ENCODE measurements at places on chromosomes 2 and 18.

DNA sequence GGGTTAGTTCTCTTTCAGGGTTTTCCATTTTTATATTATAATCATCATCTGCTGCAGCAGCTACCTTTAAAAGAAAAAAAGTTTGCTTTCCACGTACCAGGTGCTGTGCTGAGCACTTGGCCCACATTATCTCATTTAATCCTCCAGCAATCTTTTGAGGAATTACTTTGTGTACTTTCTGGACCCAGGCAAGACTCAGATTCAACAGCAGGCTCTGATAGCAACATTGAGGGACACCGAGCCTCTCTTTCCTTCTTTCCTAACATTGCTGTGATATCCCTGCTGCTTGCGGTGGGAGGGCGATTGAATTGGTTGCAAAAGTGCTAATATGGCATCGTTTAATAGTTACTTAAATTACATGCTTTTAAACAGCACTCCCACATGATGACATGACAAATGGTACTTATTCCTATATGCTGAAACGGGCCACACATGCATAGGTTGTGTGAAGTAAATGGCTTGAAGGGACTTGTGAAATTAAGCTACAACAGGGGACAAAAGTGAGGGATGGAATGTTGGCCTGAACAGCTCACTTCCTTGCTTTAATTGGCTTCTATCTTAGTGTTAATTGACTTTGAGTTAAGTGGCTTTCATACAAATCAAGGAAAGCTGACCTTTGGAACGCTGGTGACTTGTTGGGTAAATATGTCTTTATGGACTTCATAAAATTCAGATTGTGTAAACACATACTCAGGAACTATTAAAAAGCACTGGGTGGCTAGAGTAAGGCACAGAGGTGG lies 21.2 kb downstream of the SPRED2 start:
- no peak for DNase-seq

DNA sequence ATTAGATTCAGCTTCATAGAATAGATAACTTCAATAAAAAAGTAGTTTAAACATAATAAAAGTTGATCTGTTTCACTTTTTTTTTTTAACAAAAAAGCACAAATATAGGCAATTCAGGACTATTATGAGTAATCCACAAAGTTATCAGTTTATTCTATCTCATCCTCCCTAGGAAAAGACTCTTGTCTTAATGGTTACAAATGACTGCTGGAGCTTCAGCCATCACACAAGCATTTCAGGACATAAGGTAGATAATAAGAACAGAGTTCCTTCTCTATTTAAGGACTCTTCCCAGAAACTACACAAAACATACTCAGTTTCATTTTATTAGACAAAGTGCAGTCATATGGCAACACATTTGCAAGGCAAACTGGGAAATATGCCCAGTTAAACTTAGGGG lies 357.6 kb upstream of the SETBP1 start:
- DNase-seq = no peak

DNA sequence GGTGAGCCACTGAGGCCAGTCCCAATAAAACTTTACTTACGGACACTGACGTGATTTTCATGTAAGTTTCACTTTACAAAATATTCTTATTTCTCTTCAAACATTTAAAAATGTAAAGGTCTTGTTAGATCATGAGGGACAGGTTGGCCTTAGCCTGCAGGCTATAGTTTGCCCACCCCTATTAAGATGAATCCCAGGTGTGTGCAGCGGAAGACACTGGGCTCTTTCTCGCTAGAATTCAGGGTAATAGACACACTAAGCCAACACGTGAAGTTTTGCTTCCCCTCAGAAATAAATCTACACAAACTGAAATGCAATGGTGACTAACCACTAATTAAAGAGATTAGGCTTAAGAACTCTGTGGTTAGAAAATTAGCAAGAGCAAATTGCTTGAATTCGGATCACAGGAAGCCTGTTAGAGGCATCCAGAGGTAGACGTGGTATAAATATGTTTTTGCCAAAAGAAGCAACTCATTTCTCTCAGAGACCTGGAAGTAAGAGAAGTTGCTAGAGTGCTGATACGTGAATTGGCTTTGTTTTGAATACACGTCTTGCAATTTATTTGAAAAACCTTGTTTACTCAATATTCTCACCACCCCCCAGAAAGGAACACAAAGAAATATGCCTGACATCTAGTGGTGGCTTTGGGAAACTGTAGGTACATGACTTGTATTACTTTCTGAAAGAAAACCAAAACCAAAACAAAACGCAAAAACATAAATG lies 151.6 kb downstream of the DTNB start:
- DNase-seq = peak; percentile 38

DNA sequence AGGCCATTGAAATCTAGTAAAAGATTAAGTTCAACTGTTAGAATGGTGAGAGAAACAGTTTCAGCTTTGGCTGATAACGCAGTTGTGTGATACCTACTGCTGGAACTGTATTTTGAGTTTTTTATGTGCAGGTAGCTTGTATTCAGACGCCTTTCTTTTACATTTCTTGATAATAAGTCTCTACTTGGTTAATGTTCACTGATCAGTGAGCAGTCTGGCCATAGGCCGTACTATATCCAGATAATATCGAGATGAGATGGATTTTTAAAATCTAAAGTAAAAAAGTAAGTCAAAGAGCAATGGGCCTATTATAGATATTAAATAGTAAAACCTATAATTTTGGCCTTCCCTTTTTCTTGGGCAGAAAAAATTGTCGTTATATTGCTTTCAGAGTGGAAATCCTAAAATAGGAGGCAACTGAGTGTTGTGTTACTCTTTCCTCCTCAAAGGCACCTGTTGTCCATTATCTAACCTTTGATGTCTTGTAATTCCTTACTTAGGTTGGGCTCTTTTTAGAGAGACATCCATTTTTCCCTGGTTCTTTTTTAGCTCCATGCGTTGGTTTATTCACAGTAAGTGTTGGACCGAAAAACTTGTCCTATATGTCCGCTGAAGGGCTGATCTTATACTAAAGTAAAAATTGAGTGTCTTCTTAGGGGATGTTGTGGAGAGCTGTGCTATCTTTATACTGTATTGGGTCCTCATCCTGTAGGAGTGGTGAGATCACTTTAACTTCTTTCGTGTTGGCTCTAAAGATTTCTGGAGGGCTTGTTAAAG lies 1.7 kb downstream of the EML4 start:
- no peak for DNase-seq

DNA sequence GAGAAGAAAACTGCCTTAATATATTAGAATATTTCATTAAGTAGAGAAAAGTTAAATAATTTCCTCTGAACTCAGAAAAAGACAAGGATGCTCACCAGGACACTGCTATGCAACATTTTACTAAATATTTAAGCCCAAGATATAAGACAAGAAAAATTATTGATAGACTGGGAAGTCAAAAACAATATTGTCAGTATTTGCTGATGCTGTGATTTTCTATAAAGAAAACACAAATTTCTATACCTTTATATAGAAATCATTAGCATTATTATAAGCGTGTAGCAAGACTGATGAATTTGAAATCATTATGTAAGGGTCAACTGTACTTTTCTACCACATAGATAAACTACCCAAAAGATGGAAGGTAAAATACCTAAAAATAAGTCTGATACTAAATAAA lies 451.0 kb downstream of the RNF144A start:
- no peak for DNase-seq

DNA sequence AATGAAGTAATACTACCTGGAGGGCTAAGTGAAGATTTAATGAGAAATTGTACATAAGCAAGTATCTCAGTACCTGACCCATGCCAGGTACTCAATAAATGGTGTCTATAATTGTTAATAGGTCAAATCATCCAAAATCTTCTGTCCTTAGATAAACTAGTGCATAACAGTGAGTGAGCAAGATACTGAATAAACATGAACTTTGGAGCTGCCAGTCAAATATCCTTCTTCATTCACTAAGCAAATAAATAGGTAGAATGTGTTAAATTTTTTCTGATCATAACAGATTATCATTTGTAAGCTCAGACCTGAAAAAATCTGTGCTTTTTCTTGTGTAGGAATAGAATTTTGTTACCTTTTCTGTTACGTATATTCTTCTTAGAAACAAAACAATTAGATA lies 39.6 kb downstream of the RAB3GAP1 start:
- DNase-seq = no peak

- DNase-seq = no peak
Measured at GRCh38 chr2:234708091-234708683, 211.3 kb upstream of the ARL4C start.

GRCh38 chr2:14951569-14952285 lies 319.2 kb downstream of the LRATD1 start:
- DNase-seq = no peak

DNA sequence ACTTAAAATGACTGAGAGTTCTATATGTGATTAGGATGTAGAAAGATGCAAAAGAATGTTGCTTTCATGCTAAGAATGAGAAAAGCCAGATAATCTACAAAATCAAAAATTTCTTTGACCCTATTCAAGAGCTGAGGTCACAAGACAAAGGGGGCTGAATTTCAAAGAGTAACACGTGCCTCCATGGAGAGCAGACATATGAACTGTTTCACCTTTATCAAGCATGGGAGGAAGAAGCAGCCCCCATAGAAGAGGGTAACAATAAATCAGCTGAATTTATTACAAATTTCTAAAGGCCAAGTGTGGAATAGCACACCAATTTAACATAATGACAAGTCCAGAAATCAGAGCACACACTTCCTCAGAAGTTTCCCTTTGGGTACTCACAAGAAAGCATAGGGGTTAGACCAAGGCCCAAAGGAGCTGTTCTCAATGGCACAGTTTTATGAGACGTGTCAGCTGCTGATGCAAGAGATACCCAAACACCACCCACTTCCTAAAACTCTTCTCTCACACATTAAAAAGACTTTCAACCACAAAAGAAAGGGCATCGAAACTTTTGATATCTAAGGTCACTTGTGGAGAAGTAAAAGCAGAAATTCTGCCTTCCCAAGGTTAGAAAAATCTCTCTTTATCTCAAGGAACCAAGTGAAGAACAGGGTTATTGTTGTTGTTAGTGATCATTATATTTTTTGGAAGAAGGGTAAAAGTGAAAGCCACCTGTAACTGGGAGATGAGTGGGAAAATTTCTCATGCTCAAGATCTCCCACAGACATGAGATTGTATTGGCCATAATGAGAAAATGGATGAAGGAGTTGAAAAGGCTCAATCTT lies 950.1 kb downstream of the TRIB2 start:
- DNase-seq = no peak

DNA sequence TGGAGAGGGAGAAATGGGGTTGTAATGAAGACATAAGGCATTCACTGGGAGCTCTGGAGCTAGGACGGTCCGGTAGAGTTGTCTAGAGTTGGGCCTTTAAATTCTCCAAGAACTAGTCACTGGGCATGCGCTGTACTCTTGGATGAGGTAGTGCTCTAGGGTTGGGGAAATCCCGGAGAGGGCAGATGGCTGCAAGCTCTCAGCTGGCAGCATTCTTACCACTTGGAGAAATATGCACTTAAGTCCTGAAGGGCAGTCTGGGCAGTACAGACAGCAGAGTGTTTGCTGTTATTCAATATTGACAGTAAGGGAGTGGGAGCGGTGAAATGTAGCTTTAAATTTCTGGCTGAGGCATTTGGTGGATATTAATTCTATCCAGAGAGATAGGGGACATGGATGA lies 214.6 kb downstream of the RDH14 start:
- no peak for DNase-seq

GRCh38 chr18:39260565-39260964 lies 1695.0 kb upstream of the CELF4 start:
- DNase-seq = no peak

GRCh38 chr18:58223717-58224424 lies 179.8 kb downstream of the NEDD4L start:
- DNase-seq = no peak

DNA sequence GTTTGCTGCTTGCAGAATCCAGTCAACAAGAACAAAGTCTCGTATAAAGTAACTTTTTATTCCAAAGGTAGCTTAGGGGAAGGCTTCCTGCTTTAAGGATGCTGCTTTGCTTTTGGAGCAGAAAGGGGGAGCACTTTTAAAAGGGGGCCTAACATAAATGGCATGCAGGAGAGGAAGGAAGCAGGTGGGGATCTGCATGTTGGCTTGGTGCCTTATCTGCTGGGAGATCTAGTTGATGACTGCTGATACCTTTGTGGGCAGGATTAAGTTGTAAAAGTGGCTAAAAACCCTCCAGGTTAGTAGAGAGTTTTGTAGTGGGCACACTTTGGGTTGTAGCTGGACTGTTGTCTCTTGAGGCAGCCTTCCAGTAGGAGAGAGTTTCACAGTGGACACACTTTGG lies 22.5 kb downstream of the UBR3 start:
- DNase-seq = no peak

- no peak for DNase-seq
Measured at GRCh38 chr2:28447943-28448792, 47.7 kb upstream of the PLB1 start.

- DNase-seq = no peak
Measured at GRCh38 chr18:34121200-34121721, 103.5 kb downstream of the NOL4 start.

GRCh38 chr2:202423139-202423538 lies 47.0 kb downstream of the BMPR2 start:
- DNase-seq = no peak

GRCh38 chr2:236743039-236743920 lies 173.7 kb downstream of the ACKR3 start:
- no peak for DNase-seq

- DNase-seq = no peak
Measured at GRCh38 chr2:20456116-20456571, 9.3 kb downstream of the RHOB start.

GRCh38 chr2:149703281-149703680 lies 115.7 kb upstream of the MMADHC start:
- DNase-seq = no peak

- DNase-seq = no peak
Measured at GRCh38 chr2:134307334-134307733, 53.5 kb downstream of the MGAT5 start.

DNA sequence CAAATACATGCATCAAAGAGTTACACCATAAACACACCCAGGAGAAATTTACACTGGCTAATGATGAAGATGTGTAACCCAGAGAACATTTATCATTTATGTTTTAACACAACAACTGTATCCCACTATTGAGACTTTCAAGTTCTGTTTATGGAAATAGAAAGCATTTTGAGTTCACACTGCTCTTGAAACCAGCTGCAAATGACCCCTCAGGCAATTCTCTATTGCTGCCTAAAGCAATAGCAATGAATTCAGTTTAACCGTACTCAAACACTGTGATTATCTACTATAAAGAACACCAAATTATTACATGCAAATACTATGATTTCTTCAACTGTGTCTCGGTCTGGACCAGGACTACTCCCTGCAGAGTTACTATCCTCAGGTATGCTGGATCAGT lies 452.7 kb upstream of the NRXN1 start:
- no peak for DNase-seq

GRCh38 chr18:12317664-12318333 lies 9.8 kb downstream of the TUBB6 start:
- DNase-seq = no peak

DNA sequence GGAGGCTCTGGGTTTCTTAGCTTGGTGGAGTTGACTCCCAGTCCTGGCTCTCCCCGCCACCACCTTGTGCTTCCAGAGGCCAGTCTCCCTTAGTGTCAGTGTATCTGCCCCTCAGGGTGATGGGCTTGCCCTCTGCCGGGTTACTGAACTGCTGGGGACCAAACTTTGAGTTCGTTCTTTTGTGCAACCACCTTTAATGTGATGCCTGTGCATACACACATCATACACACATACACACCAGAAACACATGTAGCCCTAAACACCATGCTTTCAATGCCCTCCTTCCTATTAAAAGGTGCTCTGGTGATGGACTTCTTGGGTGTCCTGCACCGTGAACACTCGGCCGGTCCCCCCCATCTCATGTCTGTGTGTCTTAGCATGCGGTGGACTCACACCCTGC lies 315.1 kb upstream of the EPAS1 start:
- no peak for DNase-seq

- DNase-seq = no peak
Measured at GRCh38 chr2:128818248-128818647, 499.6 kb upstream of the HS6ST1 start.

- no peak for DNase-seq
Measured at GRCh38 chr18:64115881-64116280, 33.0 kb downstream of the LINC00305 start.

All from activated CD4-positive, alpha-beta memory T cell treated with anti-CD3 and anti-CD28 coated beads, Interleukin-2, amount 10 ng/mL, durations not matched to agents 7 days and 5 days (primary cell).